ENCODE measurements at places on chromosomes 16 and 17. TPM values are rescaled to one million over a fixed set of nuclear protein-coding genes. Genes with fewer than 3 reads are reported as not detected.

Gene COL1A1
- 44.9 TPM for total RNA-seq

Gene NHLRC4
- total RNA-seq = 0.38 TPM

Gene ITGB4
- total RNA-seq = 11.1 TPM

Gene RASL10B
- 12.9 TPM for total RNA-seq

Gene TPSAB1
- 6.6 TPM for total RNA-seq

Gene ODAD4
- total RNA-seq = 0.68 TPM

Gene B4GALNT2
- total RNA-seq = not detected

Gene SLC52A1
- total RNA-seq = not detected

Gene SYT17
- 0.76 TPM for total RNA-seq

Gene TBC1D3
- 1.9 TPM for total RNA-seq

Gene ATP2C2
- not detected for total RNA-seq

Gene EPN3
- total RNA-seq = 5.2 TPM

Gene ATF7IP2
- total RNA-seq = 32.2 TPM

Gene TBC1D3E
- not detected for total RNA-seq

Gene KRT28
- total RNA-seq = not detected

Measured in heart right ventricle (tissue), 16 donors.